ENCODE measurements at places on chromosomes 16 and 17. TPM values are rescaled to one million over a fixed set of nuclear protein-coding genes. Genes with fewer than 3 reads are reported as not detected.

DNA sequence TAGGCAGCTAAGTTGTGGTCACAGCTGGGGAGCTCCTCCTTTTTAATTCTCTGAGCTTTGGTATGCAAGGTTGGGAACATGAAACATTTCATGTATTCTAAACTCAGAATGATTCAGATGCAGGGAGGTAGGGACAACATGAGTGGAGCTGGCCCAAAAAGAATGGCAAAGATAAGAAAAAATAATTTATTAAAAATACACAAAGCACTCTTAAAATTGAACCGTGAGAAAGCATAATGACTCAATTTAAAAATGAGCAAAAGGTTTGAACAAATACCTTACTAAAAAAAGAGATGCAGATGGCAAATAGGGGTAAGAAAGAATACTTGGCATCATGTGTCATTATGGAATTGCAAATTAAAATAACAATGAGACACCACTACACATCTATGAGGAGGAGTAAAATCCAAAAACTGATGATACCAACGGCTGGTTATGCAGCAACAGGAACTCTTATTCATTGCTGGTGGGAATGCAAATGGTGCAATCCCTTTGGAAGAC, 175.6 kb upstream of the IRX3 start:
- no peak for DNase-seq

DNA sequence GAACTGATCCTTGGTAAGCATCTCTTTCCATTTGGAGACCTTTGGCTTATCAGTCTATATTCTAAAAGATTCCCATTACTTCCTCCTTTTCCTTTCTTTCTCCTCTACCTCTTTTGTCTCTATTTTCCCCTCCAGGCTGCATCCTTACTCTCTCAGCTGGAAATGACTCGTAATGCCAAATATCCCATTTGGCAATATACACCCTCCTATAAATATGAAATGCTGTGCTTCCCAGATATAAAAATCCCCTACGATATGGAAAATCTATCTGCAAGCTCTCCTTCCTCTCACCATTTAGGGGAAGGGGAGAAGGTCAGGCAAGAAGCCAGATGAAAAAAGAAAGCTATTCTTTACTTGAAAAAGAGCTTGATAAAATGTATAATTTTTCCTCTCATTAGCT, 39.9 kb downstream of the XPO6 start:
- no peak for DNase-seq

DNA sequence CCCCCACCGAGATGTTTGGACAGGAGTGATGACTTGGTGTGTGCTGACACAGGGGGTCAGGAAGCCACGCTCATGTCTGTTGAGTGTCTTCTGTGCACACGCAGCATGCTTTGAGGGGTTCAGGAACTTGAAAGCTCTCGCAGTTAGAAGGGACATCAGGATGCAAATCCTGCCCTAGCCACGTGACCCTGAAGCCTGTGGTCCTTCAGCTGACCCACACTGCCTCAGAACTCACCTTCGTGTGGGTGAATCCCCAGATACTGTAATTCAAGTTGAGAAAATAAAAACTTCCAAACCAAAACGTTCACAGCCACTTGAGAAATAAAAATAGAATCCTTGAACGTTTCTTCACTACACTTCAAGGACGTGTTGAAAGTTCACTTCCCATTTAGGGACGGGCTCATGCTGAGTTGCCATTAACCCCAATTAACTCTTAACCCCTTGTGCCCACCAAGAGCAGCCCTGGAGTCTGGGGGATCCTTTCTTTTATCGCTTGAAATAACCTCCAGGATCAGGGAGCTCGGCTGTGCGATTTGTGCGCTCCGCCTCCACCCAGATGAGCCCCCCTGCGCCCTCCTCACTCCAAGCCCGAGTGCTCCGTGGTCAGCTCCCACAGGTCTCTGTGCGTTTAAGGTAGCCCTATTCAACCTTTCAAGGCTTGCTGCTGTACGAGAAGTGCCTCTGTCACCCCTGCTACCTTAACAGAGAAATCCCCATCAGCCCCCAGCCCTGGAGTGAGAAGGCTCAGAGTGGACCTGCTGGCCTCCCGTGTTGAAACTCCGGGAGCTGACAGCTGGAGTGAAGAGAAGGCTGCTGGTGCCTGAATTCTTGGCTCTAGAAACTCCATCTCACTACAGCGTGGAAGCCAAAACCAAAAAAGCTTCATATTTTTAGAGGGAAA, 36.2 kb upstream of the NAT9 start:
- DNase-seq, result no peak

- DNase-seq, result no peak
Observed at GRCh38 chr17:51270636-51271035, 10.3 kb downstream of the UTP18 start.

- no peak for DNase-seq
Observed at GRCh38 chr17:61381537-61381936, 18.1 kb upstream of the TBX2 start.

GRCh38 chr16:73019457-73020362, 28.2 kb downstream of the ZFHX3 start:
- no peak for DNase-seq

- DNase-seq, result no peak
Observed at GRCh38 chr17:6110088-6110487, 39.9 kb downstream of the WSCD1 start.

- DNase-seq, result no peak
Observed at GRCh38 chr17:69524854-69525253, 110.4 kb downstream of the MAP2K6 start.

DNA sequence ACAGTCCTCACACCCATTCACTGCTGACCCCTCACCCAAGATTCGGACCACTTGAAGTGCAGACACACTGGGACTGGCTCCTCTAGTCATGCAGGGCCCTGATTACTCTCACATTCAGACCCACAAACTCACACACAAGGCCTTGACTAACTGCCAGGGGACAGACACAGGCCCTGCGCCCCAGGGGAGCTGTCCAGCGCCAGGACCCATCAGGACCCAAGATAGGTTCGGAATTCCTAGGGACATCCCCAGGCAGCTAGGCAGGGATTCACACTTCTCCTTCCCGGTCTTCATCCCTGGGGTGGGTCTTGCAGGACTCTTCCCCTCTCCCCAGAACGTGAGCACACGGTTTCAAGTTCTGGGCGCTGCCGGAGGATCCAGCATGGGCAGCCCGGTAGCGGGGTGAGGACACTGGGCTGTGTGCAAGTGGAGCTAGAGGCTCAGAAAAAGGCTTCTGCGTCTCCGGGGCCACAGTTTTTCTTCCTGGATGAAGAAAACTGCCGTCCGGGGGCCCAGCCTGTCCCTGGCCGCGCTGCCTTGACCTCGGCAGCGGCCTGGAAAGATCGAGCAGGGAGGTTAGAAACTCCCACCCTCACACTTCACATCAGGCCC, 1.6 kb downstream of the SEZ6 start:
- no peak for DNase-seq

GRCh38 chr16:56985288-56985961, 3.9 kb upstream of the NLRC5 start:
- DNase-seq, result no peak

GRCh38 chr17:17425591-17425990, 51.2 kb upstream of the MED9 start:
- no peak for DNase-seq

DNA sequence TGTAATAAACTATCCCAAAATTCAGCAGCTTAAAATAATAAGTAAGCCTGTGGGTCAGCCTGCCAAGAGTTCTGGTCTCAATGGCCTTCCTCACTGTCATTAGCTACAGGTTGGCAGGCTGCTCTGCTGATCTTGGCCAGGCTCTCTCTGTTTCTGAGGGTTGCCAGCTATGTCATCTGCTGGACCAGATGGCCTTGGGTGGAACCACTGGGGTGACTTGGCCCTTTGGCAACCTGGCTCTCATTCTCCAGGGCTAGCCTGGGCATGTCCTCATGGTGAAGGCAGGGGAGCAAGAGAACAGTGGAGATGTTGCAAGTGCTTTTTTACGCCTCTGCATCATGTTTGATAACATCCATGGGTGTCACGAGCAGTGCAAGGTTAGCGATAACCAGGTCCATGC, 13.9 kb downstream of the ITGAM start:
- DNase-seq, result no peak

GRCh38 chr17:78133179-78133951, 2.8 kb downstream of the TMC8 start:
- DNase-seq, result no peak

GRCh38 chr17:13634021-13634420, 32.3 kb upstream of the HS3ST3A1 start:
- no peak for DNase-seq

GRCh38 chr16:8951447-8952280, 12.0 kb downstream of the USP7 start:
- DNase-seq, result no peak

DNA sequence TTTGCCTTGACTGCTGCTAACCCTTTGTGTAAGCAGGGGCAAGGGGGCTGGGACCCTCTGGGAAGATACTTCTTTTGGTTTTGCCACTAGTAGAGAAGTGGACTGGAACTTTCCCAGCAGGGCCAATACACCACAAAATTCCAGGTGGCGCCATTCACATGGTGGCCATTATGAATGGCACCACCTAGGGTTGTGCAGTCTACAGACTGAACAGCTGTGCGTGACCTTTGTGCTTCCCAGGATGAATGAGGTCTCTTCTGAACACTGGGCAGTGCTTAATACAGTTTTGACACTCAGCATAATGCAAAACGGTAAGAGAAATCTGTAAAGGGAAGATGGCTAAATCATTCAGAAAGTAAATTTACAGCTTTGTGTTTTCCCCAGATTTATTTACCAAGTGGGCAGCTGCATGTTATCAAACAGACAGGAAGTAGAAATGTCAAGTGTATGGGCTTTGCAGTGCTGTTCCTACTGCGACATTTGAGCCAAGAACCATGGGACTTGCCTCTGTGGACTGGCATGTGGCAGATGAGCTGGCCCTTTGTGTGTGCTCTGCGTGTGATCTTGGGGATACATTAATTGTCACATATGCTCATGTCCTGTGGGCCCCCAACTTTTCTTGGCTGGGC, 9.2 kb downstream of the SYT17 start:
- no peak for DNase-seq

The KRT40 gene
- not detected for total RNA-seq

The ABCC11 gene
- not detected for total RNA-seq

The ZNF385C gene
- total RNA-seq, result 0.18 TPM

The SOST gene
- total RNA-seq, result not detected

The RPL38 gene
- 988 TPM for total RNA-seq

The AMZ2 gene
- total RNA-seq, result 107 TPM

The CACNA1G gene
- total RNA-seq, result not detected

The ZKSCAN2 gene
- 3.2 TPM for total RNA-seq

The MTSS2 gene
- 1.4 TPM for total RNA-seq

The CA7 gene
- total RNA-seq, result not detected

The MRPL28 gene
- 90.7 TPM for total RNA-seq

The MRC2 gene
- total RNA-seq, result 4.7 TPM
